ENCODE measurements at places on chromosomes 4 and X.

- DNase-seq, result no peak
Measured at GRCh38 chr4:121960818-121961217, 9.0 kb upstream of the TRPC3 start.

- no peak for DNase-seq
Measured at GRCh38 chrX:68868316-68868715, 39.5 kb downstream of the EFNB1 start.

DNA sequence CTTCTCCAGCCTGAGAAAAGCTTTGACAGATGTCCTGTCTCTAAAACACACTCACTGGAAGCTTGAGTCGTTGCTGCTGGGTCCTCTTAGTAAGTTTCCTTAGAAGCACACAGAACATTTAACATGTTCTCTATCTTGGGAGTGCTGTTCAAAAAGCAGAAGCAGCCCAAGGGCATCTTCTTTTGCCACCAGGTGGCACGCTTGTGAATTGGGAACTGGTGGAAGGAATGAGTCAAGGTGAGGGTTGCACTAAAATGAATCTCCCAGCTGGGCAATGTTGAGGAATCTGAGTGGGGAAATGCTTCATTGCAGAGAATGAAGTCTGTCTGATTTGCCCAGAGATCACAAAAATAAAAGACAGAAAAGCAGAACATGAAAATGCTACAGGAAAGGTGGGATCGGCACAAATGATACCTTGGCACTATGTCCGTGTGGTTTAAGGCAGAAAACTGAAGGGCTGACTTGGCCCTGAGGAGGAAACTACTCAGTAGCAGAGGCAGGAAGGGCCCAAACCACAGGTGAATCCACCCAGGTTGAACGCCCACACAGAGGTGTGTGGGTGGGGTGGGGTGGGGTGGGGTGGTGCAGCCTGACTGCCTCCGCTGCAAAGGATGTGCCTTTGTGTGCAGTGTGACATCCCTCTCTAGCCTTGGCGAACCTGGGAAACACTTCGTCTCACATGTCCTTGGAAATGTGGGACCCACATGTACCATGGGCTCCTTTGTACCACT lies 26.0 kb downstream of the KIT start:
- DNase-seq, result no peak

- no peak for DNase-seq
Measured at GRCh38 chr4:185872747-185873380, 60.9 kb upstream of the SORBS2 start.
